Cardiac atrium fibroblast (primary cell): ENCODE measurements at places on chromosomes 5 and 9. TPM values are rescaled to one million over a fixed set of nuclear protein-coding genes. Genes with fewer than 3 reads are reported as not detected.

Gene FAM78A
- 0.90 and 3.6 TPM in 2 replicates for total RNA-seq

Gene TLN1
- 335 and 378 TPM in 2 replicates for total RNA-seq

Gene SLC34A3
- total RNA-seq, result not detected in 2 replicates

Gene CDX1
- total RNA-seq, result not detected in 2 replicates

Gene ANKDD1B
- total RNA-seq, result 0.16 and 0.36 TPM in 2 replicates
